ENCODE measurements at places on chromosomes 5 and 9.

DNA sequence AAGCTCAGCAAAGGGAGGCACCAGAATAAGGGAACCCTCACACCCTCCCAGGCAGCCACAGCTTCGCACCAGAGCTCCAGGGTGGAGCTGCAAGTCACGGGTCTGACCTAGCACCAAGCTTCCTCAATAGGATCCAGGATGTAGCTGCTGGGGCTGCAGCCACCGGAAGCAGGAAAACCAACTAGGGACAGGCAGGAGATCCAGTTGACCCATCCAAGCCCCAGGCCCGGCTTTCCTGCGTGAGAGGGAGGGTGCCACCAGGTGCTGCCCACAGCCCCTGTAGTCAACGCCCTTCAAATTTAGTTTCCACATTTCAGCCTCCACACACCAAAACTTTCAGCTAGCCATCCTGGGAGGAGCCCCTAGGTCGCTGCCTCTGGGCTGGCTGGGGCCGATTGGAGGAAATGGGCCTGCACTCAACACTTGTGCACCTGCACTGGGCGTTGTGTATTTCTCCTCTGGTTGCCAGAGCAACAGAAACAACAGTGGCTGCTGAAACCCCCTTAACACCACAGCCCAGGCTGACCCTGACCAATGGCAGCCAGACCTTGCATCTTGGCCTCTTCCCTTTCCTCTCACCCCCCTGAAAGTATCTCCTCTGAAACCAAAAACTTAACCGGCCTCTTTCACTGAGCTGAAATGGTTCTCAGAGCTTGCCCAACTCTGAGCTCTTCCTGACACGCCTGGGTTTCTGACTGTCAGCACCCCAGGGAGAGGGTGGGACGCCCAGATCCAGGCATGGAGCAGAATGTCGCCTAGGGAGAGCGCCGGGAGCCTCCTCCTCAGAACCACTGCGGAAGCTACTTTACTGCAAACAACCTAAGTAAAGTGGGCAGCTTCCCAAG, 226.5 kb upstream of the MAP3K1 start:
- DNase-seq = no peak

DNA sequence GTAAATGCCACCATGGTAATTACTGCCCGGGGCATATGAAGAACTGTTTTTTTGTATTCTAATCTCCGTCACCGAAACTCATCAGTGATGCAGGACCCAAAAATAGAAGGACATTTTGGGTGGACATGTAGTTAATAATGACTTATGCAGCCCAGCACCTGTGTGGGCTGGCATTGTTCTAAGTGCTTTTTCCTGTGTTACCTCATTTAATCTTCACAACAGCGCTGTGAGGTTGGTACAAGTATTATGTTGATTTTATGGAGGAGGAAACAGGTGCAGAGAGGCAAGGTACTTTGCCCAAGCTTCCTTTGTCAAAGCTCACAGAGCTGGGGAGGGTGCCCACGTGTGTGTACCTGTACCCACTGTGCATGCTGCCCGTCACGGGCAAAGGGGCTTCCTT, 58.4 kb downstream of the DAPK1 start:
- DNase-seq = no peak

DNA sequence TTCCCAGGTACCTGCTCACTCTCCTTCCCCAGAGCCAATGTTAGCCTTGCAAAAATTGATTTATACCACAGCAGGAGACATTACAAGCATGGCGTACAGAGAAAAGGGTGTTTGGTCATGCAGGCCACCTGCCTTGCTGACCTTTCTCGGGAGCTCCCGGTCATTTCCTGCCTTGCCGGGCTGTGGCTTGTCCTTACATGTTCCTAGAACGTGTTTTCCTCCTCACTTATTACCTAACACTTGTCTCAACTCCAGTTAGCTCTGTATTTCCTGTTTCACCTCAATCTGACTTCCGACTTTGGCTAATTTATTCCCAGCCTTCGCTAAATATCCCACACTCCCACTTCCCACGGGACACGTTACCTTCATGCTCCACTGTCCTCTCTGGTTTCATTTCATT, 282.5 kb downstream of the ICE1 start:
- DNase-seq = no peak

GRCh38 chr5:62606878-62607277, 28.3 kb downstream of the LRRC70 start:
- DNase-seq = no peak

Measured in Calu3 (cell line).